ENCODE measurements at places on chromosomes 7 and 10.

DNA sequence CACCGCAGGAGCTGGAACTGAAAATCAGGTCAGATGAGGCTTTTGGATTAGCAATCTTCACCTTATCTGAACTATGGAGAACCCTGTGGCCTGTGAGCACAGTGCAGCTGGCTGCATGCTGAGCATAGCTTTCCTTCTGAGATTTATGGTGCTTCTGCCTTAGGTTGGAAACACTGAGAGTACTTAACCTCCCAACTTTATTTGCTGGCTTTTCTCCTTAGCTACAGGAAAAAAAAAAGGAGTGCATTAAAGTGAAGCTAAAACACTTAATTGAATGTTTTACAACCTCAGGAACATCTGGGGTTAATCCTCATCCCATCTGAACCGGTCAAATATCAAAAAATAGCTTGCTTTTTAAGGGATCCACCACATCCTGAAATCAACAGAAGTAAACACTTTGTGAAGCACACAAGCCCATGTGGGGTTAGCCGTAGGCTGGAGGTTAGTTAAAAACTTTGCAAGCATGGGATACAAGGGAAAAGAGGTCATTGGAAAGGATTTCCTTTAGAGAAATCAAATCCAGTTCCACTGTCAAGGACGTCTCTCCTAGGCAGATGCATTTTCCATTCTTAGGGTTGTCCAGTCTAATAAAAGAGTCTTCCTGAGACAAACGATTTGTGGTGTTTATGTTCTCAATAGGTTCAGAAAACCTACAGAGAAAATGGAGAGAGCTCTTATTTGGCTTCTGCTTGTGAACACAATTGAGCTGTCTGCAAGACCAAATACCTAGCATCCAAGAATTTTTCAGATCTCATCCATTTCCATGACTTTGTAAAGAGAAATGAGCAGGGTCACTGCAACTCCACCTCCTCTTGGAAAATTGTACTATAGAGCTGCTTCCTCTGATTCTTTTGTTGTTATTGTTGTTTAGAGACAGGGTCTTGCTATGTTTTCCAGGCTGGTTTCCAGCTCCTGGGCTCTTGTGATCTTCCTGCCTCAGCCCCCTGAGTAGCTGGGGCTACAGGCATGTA, 470.4 kb upstream of the IGFBP3 start:
- DNase-seq: no peak

GRCh38 chr10:69445041-69445440, 6.2 kb upstream of the TSPAN15 start:
- no peak for DNase-seq

DNA sequence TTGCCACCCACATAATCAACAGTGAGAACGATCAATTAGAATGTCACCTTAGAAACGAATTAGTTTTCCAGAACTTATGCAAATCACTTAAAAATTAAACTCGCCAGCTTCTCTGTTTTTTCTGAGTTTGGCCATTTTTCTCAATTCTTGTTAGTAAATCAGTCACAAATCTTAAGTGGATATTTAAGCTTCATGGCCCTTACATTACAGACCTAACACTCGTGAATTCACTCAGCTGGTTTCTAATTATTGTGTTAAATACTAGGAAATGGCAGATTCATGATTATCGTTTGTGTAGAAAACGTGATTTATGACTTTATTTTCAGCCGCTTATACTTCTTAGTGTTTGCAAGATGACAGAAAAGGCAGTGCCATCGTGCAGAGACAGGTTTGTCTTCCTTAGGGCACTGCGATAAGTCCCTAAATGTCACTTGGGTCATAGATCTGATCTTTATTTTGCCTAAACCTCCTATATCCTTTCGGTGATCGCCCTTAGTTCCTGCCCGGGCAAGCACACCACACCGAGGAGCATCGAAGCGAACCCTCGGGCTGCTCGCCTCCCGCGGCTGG, 587 bp upstream of the CELF2 start:
- peak; percentile 4 for DNase-seq

DNA sequence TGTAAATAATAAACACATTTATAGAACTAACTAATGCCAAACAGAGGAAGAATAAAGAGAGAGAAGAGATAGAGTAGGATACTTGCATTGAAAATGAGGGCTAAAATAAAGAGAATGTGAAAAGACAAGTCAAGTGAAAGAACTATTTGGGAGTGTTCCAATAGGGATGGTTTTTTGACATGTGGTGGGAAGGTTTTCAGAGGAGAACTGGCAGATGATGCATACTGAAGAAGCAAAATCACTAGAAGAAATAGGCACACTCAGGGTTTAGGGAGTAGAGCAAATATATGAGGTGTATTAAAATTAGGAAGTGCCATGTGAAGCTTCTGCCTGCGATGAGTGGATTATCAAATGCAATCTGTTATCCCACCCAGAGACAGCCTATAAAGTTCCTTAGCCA, 744.8 kb downstream of the REEP3 start:
- no peak for DNase-seq

GRCh38 chr10:83045731-83046130, 1093.6 kb upstream of the GHITM start:
- DNase-seq: no peak

- no peak for DNase-seq
Measured at GRCh38 chr7:28813243-28813962, 144.7 kb downstream of the TRIL start.

- no peak for DNase-seq
Measured at GRCh38 chr7:6531492-6532279, 19.6 kb downstream of the GRID2IP start.

GRCh38 chr10:27072436-27073114, 27.7 kb downstream of the ANKRD26 start:
- DNase-seq: no peak

GRCh38 chr7:30459591-30460245, 18.9 kb downstream of the NOD1 start:
- DNase-seq: no peak

DNA sequence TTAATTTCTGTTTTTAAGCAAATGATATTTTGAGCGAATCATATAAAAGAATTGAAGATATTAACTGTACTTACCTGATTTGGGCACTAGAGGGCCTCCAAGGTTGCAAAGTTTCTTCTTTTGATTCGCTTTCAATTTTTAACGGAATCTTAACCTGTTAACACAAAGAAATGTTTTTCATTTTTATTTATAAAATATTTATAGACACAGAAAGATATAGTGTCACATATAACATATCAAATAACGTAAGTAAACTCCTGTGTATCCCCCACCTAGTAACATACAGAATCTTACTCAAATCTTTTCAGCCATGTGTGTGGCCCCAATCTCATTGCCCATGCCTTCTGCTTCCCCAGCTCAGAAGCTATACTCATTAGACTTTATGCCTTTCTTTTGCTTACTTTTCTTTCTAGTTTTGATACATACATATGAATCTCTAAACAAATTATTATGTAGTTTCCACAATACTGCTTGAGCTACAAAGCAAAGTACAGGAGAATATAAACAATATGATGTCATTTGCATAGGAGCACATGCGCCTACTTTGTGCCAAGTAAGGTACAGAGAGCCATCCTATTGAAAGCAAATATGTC, 49.5 kb upstream of the ZPBP start:
- DNase-seq: no peak

DNA sequence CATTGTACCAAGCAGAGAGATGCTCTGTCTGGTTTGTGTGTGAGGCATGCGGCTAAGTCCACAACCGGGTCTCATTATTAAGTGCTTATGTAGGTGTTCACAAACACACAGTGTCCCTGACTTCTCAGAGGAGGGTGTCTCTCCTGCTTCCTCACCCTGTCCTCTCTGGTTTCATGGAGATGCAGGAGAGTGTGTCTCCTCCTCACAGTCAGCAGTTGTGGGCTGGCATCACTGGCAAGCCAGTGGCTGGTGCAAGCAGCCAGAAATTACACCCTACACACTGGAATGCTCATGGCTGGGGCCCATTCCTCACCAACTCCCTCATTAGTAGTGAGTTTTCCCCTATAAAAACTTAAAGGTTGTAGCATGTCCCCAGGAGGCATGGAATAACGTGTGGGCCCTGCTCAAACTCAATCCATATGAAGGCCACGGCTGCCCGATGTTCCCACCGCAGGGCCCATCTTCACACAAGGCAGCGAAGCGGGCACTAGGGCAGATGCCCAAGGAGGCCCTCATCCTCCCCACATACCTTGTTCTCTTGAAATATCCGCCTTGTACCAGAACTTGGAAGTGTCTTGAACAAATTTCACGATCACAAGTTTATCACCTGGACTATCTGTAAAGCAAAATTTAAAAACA, 280.1 kb downstream of the TNS3 start:
- DNase-seq: no peak

DNA sequence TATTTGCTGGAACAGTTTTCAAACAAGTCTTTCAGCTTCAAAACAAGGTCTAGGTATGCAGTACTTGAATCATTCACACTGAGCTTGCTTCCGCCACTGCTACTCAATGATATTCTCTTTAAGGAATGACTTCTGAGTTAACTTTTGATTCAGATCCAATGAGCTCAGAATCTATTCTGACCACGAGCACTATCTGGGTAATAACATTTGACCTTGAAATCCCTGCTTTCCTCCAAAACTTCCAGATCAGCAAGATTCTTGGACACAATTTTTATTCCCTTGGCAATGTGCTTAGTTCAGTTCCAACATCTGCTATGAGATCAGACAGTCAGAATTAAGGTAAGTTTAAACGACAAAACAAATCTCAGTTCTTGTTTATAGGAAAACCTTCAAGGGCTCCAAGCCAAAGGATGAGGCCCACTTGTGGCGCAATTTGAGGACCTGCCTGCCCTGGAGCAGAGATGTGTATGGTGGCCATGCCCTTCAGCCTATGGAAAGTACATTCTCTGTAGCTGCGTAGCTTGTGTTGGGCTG, 87.2 kb downstream of the RNF216 start:
- no peak for DNase-seq

GRCh38 chr7:21497072-21497471, 45.8 kb upstream of the DNAH11 start:
- DNase-seq: no peak

GRCh38 chr7:7996568-7996967, 28.0 kb downstream of the GLCCI1 start:
- DNase-seq: no peak

DNA sequence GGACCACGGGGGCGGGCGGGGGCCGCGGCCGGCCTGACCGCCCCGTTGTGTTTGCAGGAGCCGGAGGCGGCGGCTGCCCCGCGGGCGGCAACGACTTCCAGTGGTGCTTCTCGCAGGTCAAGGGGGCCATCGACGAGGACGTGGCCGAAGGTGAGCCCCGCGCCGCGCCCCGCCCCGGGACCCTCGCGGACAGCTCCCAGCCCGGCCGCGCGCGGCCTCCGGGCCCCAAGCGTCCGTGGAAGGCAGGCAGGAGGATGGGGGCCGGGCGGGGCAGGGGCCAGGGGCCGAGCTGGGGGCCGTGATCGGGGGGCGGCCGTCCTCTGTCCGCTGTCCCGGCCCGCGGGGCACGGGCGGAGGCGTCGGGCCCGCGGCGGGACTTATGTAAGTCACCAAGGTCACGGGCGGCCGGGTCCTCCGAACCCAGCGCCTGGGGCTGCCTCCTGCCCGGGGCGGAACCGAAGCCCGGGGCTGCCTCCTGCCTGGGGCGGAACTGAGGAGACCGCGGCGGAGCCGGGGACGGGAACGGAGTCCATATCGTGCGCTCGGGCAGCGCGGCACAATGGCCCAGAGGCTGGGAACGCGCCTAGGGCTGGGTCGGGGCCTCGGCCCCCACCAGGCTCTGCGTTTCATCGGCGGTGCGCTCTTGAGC, 497 bp downstream of the PPP2R2D start:
- DNase-seq: peak; percentile 74

DNA sequence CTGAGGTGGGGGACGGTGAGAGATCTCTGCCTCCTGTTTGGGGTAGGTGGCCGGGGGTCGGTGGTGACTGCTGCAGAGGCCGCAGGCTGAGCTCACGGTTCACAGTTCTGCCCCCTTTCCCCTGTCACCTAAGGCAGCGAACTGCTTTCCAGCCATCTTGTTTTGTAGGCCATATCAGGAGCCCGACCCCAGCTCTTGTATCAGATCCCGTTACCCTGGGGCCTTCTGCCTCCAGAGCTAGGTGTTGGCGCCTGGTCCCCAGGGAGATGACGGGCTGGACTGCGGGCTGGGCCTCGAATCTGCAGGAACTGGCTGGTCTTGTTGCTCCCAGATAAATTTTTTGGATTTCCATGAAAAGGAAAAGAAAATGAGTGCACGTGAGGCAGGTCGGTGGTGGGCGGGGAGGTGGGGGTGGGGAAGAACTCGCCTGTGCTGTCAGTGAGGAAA, 183.0 kb downstream of the DNAJB6 start:
- no peak for DNase-seq

DNA sequence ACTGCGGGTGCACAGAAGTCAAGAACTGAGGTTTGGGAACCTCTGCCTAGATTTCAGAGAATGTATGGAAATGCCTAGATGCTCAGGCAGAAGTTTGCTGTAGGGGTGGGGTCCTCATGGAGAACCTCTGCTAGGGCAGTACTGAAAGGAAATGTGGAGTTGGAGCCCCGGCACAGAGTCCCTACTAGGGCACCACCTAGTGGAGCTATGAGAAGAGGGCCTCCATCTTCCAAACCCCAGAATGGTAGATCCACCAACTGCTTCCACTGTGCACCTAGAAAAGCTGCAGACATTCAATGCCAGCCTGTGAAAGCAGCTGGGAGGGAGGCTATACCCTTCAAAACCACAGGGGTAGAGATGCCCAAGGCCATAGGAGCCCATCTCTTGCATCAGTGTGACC, 1336.0 kb upstream of the CELF2 start:
- no peak for DNase-seq

GRCh38 chr10:77586719-77587415, 50.7 kb downstream of the KCNMA1 start:
- no peak for DNase-seq

- DNase-seq: no peak
Measured at GRCh38 chr10:128573281-128573845, 447.1 kb upstream of the MKI67 start.

DNA sequence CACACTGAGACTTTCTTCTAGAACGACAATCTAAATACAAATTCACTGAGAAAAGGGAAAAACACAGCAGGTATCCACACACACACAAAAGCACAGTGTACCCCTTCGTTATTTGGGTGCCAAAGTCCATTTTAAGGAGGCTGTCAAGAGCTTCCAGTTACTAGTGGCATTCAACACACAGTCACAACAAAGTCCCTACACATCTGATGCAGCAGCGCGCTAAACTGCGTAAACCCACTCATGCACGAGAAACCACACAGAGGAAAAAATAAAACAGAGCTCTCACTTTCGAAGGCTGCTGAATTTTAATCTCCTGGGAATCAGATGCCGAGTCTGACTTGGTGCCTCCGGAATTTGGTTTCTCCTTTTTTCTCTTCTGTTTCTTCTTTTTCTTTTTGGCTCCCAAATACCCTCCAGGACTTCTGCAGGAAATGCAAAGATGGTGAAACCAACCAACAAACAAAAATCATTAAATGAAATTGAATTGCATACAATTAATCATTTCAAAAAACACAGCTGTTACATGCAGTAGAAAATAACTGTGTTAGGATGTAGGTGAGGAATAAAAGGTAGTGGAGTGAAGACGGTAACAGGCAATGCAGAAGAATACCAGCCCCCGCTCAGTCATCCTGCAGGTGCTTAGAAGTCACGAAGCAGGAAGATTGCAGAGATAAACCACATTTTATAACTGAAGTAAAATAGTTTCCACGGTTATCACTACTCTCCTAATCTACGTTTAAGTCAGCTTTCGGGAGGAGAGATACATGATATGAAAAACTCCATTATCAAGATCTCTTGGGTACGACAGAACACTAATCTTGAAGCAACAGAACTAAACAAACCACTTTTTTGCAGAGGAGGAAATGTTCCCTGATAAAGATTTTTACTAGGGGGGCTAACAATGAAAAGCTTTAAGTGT, 27.1 kb downstream of the NMT2 start:
- DNase-seq: no peak

- DNase-seq: no peak
Measured at GRCh38 chr7:46003896-46004875, 83.1 kb upstream of the IGFBP3 start.

GRCh38 chr7:88331322-88331721, 24.6 kb upstream of the STEAP4 start:
- DNase-seq: no peak

All from stimulated activated effector memory CD8-positive, alpha-beta T cell treated with anti-CD3 and anti-CD28 coated beads, Interleukin-12 subunit alpha, Interleukin-12 subunit beta, amount 100 ng/mL, for 72 hours (primary cell).